Type B pancreatic cell (in vitro differentiated cells): ENCODE measurements at places on chromosomes 1 and 21.
A peak's percentile ranks its signal among the peaks of the same experiment; 100 is the strongest.

DNA sequence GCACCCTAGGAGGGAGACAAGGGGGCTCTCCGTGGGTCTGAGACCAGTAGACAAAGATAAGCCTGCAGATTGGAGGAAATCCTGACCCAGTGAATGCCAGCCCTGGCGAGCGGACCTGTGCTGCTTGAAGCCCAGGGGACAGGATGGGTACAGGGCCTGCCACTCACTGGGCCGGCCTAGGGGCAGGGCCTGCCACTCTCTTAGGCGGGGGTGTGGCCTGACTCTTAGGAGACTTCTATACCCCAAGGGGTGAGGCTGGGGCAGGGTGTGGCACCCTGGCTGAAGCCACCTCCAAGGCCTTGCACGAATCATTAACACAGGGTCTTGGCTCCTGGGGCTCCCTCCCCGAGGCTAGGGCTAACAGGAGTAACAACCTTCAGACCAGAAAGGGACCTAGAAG is 30.7 kb downstream of the TRIM62 start:
- peak overlapping the region; percentile 25 for H3K4me3 ChIP-seq
- peaks cover 44% of the 10 kb centered on the region for H3K4me1 ChIP-seq
- DNase-seq = no peak
- no peaks in the 10 kb centered on the region for H3K27me3 ChIP-seq
- H3K27ac ChIP-seq = peak overlapping the region; percentile 68

DNA sequence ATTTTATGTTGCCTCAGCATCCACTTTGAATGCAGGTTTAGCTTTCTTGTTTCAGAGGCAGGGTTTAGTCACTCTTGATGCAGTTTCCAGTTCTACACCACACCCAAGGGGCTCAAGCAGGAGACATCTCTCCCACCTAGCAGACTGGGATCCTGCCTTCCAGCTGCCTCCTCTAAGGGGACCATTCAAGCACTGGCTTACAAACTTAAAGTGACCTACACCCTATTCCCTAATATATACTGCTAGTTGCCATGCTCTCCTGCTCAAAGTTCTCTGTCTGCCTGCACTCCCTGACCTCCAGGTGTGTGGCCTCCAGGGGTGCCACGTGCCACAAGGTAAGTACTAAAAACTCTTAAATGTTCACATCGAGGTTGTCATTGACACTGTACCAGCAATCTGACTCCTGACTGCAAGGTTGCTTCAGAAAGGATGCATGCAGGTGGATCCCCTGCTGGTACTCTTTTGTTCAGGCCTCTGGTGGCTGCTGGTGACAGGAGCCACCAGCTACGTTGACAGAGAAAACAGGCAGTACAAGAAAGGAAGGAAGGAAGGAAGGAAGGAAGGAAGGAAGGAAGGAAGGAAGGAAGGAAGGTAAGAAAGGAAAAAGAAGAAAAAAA is 185.9 kb downstream of the COQ8A start:
- no peak for DNase-seq
- no peak overlapping the region for H3K27ac ChIP-seq
- H3K27me3 ChIP-seq = no peaks in the 10 kb centered on the region
- H3K36me3 ChIP-seq = peaks cover under 1% of the 10 kb centered on the region
- H3K4me3 ChIP-seq = no peak overlapping the region

GRCh38 chr1:35600593-35600992 is 27.5 kb downstream of the TFAP2E start:
- no peaks in the 10 kb centered on the region for H3K27me3 ChIP-seq
- peak overlapping the region; percentile 58 for H3K4me3 ChIP-seq
- H3K36me3 ChIP-seq = peaks cover 20% of the 10 kb centered on the region
- peaks cover 14% of the 10 kb centered on the region for H3K4me1 ChIP-seq
- peak overlapping the region; percentile 82 for H3K27ac ChIP-seq

DNA sequence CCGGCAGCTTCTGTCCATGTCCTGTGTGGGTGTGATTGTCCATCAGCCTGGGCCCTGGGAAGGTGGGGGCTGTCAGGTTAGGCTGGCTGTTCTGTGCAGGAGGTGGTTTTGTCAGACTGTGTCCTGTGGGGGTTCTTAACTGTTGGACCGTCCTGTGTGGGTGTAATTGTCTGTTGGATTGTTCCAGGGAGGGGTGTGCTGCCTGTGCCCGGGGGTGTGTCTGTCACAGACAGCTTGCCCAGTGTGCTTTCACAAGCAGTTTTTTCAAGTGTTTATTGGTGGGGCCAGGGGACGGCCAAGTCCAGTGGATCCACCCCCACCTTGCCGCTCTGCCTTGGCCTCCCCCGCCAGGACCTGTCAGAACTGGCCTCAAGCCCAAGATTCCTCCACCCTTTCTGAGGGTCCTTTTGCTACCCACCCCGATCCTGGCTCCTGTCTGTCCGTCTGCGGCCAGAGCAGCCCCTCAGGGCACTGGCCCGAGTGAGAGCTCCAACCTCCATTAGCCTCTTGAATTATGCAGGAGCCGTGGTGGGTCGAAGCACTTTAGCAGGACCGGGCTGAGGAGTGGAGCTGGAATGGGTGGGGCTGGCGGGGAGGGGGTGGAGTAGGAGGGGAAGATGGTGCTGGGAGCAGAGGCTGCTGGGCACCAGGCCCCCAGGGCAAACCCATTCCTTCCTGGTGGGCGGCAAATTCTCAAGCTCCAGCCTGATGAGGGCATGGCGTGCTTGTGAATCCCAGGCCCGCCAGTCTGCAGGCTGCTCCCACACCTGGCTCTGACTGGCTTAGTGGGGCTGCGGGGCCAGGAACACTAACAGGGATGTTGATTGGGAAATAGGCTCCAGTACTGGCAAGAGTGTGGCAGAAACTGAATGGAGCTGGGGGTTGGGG is 47.2 kb downstream of the PTPRF start:
- H3K4me1 ChIP-seq = peaks cover 19% of the 10 kb centered on the region
- H3K4me3 ChIP-seq = no peak overlapping the region
- H3K27me3 ChIP-seq = no peaks in the 10 kb centered on the region

- H3K4me3 ChIP-seq = no peak overlapping the region
- H3K36me3 ChIP-seq = no peaks in the 10 kb centered on the region
- H3K4me1 ChIP-seq = no peaks in the 10 kb centered on the region
- no peaks in the 10 kb centered on the region for H3K27me3 ChIP-seq
- H3K27ac ChIP-seq = no peak overlapping the region
Observed at GRCh38 chr21:21662776-21663175, 664.6 kb downstream of the NCAM2 start.

DNA sequence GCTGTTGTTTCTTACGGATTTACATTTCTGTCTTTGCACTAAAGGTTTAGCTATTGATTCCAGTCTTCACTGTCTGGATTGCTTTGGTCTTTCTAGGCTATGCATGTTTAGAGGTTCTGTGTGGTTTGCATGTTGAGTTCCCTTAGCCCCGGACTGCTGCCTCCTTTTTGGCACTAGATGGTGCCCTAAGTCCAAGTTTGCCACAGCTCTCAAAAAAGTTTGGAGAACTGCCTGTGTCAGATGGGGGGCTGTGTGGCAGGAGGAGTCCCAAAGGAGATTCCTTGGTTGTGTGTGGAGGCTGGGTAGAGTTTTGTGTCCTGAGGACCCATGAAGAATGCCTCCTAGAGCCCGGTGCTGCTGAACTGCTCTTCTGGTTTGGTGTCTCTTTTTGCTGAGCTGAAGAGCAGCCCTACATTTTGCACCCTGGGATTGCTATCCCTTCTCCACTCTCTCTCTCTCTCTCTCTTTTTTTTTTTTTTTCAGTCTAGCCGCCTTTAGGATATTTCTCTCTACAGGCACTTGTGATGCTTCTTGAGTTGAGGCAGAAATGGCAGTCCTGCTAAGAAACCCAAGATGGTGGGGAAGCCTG is 74.4 kb downstream of the PTGS2 start:
- no peak overlapping the region for H3K4me3 ChIP-seq
- no peaks in the 10 kb centered on the region for H3K27me3 ChIP-seq
- no peaks in the 10 kb centered on the region for H3K36me3 ChIP-seq
- no peaks in the 10 kb centered on the region for H3K4me1 ChIP-seq

DNA sequence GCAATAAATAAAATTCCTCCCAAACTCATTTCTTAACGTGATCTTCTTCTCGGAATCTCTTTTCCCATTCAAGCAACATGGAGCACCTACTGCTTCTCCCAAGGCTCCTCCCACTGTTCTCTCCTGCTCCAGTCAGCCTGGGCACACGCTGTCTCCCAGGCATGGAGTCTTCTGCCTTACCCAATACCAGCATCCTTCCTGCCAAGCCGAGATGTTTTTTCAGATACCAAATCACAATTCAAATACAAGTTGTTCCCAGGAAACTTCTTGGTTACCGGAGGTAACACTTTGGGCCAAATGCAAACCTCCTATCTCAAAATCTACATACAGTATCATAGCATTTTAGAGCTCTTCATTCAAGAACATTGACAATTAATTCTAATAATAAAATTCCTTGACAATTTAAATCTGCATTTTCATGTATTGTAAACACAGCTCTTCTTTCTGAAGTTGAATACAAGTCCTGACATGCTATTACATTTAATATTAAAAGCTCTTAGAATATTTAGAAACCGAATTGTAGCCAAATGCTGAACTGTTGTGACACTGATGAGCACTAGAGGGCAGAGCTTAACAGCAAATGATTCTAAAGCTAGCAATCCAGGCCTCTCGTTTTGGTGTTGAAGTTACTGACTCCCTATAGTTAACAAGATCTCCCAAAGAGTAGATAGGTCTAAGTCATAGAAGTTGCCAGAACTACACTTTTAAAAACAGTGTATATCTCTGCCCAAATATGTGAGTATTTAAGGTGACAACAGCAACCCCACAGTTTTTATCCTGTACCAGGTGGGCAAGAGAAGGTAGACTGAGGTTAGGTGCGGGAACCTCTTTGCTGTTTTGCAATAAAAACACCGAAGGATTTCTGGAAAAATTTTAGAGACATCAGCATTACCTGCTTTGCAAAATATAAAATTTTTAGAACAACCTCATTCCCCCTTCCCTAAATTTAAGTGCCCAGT is 52.3 kb downstream of the BCAR3 start:
- no peak overlapping the region for H3K4me3 ChIP-seq
- peaks cover 32% of the 10 kb centered on the region for H3K4me1 ChIP-seq
- DNase-seq = no peak

GRCh38 chr1:203178083-203178482 is 2.5 kb upstream of the MYBPH start:
- no peak overlapping the region for H3K4me3 ChIP-seq
- H3K27ac ChIP-seq = peak overlapping the region; percentile 41
- peaks cover 30% of the 10 kb centered on the region for H3K4me1 ChIP-seq
- DNase-seq = no peak
- H3K36me3 ChIP-seq = no peaks in the 10 kb centered on the region

DNA sequence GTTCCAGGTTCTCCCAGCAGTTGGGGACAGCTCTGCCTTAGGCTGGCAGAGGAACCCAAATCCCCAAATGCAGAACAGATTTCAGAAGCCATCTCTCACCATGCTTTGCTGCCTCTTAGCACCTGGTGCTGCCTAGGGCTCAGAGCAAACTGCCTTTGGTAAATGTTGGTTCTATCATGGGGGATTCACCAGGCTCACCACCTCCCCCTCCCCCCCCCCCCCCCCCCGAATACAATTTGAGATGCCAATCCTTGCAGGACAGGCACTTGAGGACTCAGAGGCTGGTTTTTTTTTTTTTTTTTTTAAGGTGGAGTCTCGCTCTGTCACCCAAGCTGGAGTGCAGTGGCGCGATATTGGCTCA is 447 bp upstream of the PAQR6 start:
- no peaks in the 10 kb centered on the region for H3K27me3 ChIP-seq
- H3K36me3 ChIP-seq = peaks cover 11% of the 10 kb centered on the region
- DNase-seq = no peak
- H3K27ac ChIP-seq = no peak overlapping the region
- no peak overlapping the region for H3K4me3 ChIP-seq

GRCh38 chr1:209433649-209434031 is 149.9 kb upstream of the CAMK1G start:
- H3K27me3 ChIP-seq = peaks cover 3% of the 10 kb centered on the region
- peaks cover 12% of the 10 kb centered on the region for H3K36me3 ChIP-seq
- H3K4me1 ChIP-seq = peaks cover 40% of the 10 kb centered on the region

- no peak for DNase-seq
- no peak overlapping the region for H3K27ac ChIP-seq
- no peak overlapping the region for H3K4me3 ChIP-seq
- H3K36me3 ChIP-seq = no peaks in the 10 kb centered on the region
- H3K4me1 ChIP-seq = no peaks in the 10 kb centered on the region
Observed at GRCh38 chr1:58363585-58363984, 182.9 kb downstream of the OMA1 start.

DNA sequence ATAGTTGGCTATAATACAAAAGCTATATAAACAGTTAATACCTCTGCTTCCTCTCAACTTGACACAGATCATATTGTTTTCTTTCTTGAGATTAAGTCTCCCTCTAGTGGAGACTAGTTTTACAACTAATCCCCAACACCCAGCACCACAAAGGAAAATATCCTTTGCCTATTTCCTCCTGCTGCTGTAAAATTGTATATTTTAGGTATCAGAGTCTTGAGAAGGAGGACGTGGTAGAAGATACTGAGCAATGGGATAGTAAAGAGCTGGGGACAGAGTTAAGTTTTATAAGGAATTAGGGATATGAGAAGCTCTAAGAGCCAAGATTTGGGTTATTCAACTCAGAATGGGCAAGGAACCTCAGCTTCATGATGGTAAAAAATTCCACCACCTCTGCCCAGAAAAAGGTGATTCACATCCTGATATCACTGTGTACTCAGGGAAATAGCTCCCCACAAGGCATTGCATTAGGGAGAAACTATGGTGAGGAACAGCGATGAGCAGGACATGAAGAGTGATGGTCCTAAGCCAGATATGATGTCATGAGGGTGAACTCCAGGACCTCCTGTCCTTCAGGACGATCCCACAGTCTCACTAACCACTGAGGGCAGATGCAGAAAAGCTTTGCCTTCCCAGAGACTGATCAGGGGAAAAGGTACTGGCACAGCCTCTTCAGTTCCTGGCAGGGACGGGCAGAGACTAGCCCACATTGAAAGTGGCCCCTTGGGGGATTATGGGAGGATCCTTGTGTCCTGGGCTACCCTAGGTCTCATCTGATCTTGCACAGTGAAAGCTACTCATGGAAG is 14.7 kb upstream of the CFAP126 start:
- DNase-seq = no peak
- H3K27ac ChIP-seq = peak overlapping the region; percentile 3
- no peaks in the 10 kb centered on the region for H3K27me3 ChIP-seq
- no peak overlapping the region for H3K4me3 ChIP-seq
- no peaks in the 10 kb centered on the region for H3K4me1 ChIP-seq
- H3K36me3 ChIP-seq = no peaks in the 10 kb centered on the region

- H3K36me3 ChIP-seq = peaks cover 21% of the 10 kb centered on the region
- no peak for DNase-seq
- H3K4me1 ChIP-seq = peaks cover 16% of the 10 kb centered on the region
- H3K27ac ChIP-seq = no peak overlapping the region
- H3K27me3 ChIP-seq = no peaks in the 10 kb centered on the region
- H3K4me3 ChIP-seq = no peak overlapping the region
Observed at GRCh38 chr1:54218883-54219687, 19.1 kb downstream of the MRPL37 start.

- peaks cover 8% of the 10 kb centered on the region for H3K4me1 ChIP-seq
- H3K27me3 ChIP-seq = no peaks in the 10 kb centered on the region
- no peak overlapping the region for H3K4me3 ChIP-seq
Observed at GRCh38 chr1:169149555-169150286, 43.2 kb downstream of the ATP1B1 start.

GRCh38 chr21:19218163-19218562 is 814.6 kb upstream of the TMPRSS15 start:
- H3K4me3 ChIP-seq = no peak overlapping the region
- H3K4me1 ChIP-seq = no peaks in the 10 kb centered on the region
- H3K27me3 ChIP-seq = no peaks in the 10 kb centered on the region
- H3K36me3 ChIP-seq = no peaks in the 10 kb centered on the region
